Left renal pelvis (tissue), 4 donors: ENCODE measurements at places on chromosomes 3 and 15. TPM values are rescaled to one million over a fixed set of nuclear protein-coding genes. Genes with fewer than 3 reads are reported as not detected.

GRCh38 chr3:139302084-139302800 is 41.6 kb upstream of the MRPS22 start:
- no peak for DNase-seq

DNA sequence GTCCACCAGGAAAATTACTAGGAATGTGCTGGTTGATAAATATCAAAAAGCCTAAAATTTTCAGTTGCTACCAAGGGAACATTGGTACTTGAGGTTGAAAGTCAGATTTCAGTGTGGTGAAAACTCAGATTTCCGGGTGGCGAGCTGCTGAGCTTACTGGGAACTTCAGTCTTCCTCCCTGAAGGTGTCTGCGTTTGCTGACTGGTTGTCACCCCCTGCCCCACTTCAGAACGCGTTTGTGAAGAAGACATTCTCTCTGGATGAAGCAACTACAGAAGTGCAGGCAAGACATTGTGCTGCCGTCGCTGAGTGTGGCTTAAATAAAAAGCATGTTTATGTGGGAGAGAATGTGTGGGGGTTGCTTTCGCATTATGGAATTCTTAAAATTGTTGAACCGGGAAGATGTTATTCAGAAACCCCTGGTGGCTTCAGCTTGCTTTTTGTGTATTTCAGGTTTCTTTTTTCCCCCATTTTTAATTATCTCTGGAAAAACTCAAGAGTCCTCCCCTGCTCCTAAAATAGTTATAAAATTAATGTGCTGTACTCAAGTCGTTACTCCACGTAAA is 7.1 kb downstream of the FAM81A start:
- DNase-seq: no peak

- DNase-seq: no peak
These were observed 30.4 kb downstream of the HAPLN3 start for GRCh38 chr15:88864861-88865497.

Gene KCNH8
- polyA plus RNA-seq: 1.4 TPM
